ENCODE measurements at places on chromosomes 2 and 18.

- DNase-seq: no peak
Observed at GRCh38 chr2:170425281-170425751, 247.4 kb downstream of the MYO3B start.

DNA sequence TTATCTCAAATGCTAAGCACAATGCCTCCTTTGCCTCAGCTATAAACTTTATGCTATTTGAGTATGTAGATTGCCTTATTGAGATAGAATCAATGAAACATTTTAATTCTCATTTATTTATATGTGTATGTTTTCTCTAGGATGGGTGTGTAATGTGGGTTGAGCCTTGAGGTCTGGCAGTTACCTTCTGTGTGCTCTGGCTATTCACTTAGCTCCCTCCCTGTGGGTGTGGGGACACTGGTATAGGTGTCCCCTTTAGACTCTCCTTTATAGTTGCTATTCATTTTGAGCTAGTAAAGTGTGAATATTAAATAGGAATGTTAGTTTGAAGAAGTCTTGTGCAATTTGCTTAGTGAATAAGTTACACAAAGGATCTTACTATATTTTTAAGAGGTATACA is 1.8 kb downstream of the SLC9A4 start:
- DNase-seq: no peak

DNA sequence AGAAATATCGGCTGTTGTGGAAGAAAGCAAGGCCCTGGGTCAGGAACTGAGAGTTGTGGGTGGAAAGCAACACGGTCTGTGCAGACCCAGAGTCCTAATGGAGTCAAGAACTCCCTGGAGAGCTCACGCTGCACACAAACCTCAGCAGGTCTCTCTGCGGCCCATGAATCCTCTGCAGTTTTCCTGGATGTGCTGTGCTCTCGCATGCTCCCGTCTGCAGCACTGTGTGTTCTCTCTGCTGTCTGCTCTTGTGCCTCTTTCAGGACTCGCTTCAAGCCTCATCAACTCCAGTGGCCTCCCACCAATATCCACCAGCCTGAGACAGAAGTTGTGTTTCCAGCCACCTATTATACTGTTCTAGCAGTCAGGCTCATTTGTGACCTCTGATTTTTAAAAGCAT is 24.3 kb downstream of the RNU4ATAC start:
- no peak for DNase-seq

DNA sequence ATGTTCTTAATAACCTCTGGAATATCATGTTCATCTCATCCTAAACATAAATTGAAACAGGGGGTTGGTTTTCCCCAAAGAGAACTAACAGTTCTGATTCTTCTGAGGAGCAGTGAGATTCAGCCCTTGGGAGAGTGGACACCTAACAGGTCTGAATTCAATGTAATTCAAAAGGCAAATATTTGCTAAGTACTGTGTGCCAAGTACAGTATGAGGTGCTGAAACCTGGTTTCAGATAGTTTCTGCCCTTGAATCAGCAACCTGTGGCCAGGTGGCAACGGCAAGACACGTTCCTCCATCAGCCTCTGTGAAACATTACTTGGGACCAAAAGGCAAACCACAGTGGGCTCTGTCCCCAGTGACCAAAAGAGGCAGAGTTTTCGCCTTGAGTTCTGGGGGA is 1.3 kb downstream of the LRRC30 start:
- DNase-seq: no peak

DNA sequence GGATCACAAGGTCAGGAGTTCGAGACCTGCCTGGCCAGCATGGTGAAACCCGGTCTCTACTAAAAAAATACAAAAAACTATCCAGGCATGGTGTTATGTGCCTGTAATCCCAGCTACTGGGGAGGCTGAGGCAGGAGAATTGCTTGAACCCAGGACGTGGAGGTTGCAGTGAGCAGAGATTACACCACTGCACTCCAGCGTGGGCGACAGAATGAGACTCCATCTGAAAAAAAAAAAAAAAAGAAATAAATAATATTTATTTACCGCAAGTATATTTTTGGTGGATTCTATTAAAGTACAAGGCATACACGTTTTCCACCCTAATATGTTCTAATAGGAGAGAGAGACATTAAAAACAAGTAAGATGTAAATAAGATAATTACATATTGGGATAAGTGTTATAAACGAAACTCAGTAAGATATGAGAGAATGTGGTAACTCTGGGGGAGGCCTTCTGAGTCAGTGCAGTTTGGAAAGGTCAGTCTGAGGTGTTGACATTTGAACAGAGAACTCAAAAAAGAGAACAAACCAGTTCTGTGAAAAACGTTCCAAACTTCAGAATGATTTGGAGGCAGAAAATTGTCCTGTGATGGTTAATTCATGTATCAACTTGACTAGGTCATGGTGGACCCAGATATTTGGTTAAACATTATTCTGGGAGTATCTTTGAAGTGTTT is 8.8 kb upstream of the POLI start:
- DNase-seq: no peak

GRCh38 chr2:234025891-234026401 is 24.6 kb upstream of the SPP2 start:
- DNase-seq: no peak
